RWPE1 (cell line): ENCODE measurements at places on chromosomes 4 and X.
A peak's percentile ranks its signal among the peaks of the same experiment; 100 is the strongest.

DNA sequence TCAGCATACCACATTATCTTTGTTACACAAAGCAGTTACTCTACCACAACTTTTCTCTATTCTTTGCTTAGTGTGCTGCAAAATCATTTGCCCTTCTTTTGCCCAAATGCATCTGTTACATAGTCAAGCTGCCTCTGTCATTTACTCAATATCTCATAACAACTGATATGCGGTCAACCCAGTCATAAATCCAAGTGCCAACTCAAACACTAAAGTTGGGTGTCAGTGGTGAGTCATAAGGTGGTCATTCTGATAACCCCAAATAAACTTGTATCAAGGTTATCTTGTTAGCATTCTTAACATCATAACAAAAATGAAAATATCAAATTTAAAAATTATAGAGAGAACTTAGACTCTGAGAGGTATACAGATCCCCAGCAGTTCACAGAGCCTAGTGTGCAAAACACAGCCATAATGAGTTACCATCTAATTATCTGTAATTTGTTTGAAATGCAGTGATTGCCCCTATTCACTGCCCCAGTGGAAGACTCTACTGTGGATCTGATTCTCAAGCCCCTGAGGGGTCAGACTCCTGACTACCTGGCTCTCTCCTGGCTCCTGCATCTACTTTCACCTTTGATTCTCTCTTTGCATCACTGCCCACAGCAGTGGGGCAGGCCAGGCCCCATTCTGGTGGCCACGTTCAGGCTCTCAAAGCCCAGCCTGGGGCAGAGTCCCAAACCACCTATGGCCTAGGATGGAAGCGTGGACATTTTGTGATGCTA is 29.2 kb downstream of the TBC1D9 start:
- no peak for DNase-seq

- DNase-seq, result no peak
Observed at GRCh38 chrX:100405424-100405823, 4.6 kb downstream of the PCDH19 start.

DNA sequence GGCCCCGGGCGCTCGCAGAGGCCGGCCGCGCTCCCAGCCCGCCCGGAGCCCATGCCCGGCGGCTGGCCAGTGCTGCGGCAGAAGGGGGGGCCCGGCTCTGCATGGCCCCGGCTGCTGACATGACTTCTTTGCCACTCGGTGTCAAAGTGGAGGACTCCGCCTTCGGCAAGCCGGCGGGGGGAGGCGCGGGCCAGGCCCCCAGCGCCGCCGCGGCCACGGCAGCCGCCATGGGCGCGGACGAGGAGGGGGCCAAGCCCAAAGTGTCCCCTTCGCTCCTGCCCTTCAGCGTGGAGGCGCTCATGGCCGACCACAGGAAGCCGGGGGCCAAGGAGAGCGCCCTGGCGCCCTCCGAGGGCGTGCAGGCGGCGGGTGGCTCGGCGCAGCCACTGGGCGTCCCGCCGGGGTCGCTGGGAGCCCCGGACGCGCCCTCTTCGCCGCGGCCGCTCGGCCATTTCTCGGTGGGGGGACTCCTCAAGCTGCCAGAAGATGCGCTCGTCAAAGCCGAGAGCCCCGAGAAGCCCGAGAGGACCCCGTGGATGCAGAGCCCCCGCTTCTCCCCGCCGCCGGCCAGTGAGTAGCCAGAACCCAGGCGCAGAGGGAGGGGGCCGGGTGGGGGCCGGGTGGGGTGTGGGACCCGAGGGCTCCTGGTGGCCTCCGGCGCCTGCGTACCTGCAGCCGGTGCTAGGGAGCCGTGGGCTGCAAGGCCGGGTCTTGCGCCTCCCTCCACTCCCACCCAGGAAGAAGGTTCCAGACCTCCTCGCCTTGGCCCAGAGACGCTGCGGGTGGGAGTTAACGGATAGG is 534 bp downstream of the MSX1 start:
- DNase-seq, result no peak

GRCh38 chr4:11585506-11585905 is 156.8 kb upstream of the HS3ST1 start:
- DNase-seq, result peak; percentile 43

GRCh38 chr4:126742048-126742447 is 890.7 kb upstream of the INTU start:
- DNase-seq, result no peak
